IMR-90 (cell line): ENCODE measurements at places on chromosomes 2 and 18. TPM values are rescaled to one million over a fixed set of nuclear protein-coding genes. Genes with fewer than 3 reads are reported as not detected.

GRCh38 chr2:39512434-39512935 is 75.4 kb upstream of the MAP4K3 start:
- DNase-seq = no peak

GRCh38 chr2:96957244-96957643 is 29.1 kb downstream of the FAM178B start:
- DNase-seq = no peak

Gene SATB2
- total RNA-seq = 8.4 and 9.2 TPM in 2 replicates

DNA sequence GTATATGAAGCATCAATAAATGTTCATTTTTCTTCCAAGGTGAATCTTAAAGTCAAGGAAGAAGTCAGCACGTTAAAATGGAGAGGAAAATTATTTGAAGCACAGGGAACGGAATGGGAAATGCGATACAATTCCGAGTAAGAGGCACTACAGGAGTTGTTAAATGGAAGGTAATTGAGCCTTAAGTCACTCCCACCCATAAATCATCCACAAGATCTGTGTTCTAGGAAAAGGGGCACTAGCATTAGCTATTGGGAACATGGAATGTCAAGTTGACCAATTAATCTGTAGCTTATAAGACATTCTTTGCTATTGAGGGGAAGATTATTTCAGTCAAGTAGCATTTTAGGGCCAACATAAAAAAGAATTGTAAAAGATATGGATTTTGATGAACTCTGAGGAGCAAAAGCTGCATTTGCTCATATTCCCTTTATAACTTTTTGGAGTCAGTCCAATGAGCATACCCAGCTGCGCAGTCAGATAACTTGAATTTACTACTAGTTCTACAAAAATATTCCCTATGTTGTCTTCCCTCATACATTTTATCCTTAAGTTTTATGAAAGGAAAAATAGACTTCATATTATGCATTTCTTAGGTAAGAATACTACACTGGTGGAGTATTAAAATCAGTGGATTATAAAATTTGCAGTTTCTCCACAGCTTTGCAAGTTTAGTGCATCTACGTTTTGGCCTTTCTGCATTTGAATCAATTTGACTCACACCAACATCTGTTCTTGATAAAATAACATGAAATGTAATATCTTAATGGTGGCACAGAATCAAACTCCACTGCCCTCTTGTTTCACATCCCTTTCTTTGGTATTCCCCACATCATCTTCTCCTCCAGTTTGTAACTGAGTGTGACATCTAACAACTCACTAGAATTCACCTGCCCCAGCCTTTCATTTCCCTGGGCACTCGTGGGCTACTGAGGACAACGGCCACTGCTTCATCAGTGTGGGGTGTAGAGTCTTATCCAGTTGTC is 95.6 kb downstream of the SP3 start:
- DNase-seq = no peak

Gene UCN
- not detected in 2 replicates for total RNA-seq

DNA sequence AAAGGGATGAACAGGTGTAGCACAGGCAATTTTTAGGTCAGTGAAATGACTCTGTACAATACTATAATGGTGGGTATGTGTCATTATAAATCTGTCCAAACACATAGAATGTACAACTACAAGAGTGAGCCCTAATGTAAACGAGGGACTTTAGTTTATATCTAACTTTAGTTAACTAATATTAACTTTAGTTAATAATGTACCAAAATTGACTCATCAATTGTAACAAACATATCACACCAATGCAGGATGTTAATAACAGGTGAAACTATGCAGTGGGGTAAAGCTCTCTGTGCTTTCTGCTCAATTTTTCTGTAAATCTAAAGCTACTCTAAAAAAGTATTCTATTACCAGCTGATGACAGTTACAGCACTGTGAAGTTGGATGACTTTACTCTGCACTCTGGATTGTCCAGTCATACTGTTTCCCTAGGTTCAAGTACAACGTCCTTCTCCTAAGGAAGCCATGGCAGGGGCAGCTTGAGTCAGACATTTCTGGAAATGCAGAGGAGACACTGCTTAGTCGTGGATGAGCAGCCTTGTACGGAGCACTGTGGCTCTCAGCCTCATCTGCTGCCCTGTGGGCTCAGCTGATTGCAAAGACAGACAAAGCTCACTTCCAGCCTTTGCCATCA is 26.1 kb downstream of the TGFA start:
- DNase-seq = no peak

DNA sequence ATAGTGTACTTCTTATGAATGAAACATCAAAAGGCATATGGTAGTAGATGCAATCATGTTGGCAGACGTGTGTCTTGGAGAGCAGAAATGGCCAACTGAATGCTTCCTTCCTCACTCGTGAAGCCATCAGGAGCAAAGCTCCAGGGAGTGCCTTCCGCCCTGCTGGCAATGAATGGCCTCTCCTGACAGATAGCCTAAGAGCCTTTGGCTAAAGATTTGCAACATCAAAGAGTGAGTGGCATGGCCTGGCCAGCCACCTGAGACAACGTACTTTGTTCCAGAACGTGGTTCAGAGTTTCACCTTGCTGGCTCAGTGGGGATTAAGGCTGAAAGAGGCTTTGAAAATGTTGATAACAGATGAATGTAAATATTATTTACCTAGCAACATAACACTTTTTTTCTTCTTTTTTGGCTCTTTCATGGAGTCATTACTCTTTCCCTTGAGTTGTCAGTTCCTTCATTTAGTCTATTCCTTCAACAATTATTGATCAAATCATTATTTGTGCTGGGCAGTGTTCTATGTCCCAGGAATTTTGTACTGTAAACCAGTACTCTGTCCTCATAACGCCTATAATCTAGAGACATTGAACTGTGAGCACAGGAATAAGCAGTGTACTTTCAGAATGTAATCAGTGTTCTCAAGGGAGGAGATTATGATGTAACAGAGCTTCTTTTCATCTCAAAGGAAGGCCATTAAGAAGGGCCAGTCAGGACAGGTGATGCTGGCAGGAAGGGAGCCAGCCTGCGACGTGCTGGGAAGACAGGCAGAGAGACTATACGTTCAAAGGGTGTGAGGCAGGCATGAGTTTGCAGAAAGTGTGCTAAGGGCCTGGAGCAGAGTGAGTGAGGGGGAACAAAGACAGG is 59.4 kb upstream of the SH3RF3 start:
- DNase-seq = no peak

DNA sequence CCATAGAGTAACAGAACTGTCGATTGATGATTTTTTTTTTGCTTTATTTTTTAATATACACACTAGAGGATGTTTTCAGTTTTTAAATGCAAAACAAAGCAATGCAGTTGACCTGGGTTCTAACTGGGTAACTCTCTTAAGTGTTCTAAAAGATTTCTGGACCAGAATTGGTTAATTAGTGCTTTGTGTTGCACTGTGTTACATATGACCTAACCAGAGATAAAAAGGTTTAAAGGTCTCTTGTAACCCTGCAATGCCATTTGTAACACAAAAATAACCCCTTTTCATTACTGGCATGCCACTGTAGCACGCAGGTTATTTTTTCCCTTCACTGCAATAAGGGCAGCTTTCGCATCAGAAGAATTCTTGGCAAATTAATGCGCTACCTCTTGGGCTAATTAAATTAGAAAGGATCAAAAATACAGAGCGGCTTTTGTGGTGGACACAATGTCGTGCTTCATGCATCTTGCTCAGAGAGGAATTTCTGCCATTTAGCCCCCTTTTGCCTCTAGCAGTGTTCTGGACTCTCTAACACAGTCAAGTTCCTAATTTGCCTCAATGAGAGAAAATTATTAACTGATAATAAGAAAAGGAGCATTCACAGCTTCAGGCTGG is 250.8 kb upstream of the ZEB2 start:
- no peak for DNase-seq

- DNase-seq = no peak
These were observed at the start of gene CDH19 for GRCh38 chr18:66603941-66604627. Gene CDH19, minus strand, starts transcription at chr18:66604090. Its CDS starts 31,886 bp downstream, at chr18:66572204.

Gene TMEM198
- under 0.01 and 0.18 TPM in 2 replicates for total RNA-seq

Gene ATP6V1C2
- total RNA-seq = not detected in 2 replicates

GRCh38 chr2:168528469-168528868 is 72.4 kb downstream of the CERS6 start:
- DNase-seq = peak; percentile 30

Gene HOXD4
- not detected in 2 replicates for total RNA-seq

- no peak for DNase-seq
These were observed 371.0 kb downstream of the MEIS1 start for GRCh38 chr2:66805968-66806367.

- DNase-seq = no peak
These were observed 135.9 kb upstream of the SIX3 start for GRCh38 chr2:44805401-44806235.

- peak; percentile 54 for DNase-seq
These were observed 11.7 kb upstream of the ACYP2 start for GRCh38 chr2:54103454-54104314.

GRCh38 chr2:206086716-206087350 is 859 bp upstream of the INO80D start:
- no peak for DNase-seq

- no peak for DNase-seq
These were observed 13.7 kb upstream of the TET3 start for GRCh38 chr2:73970850-73971471.

DNA sequence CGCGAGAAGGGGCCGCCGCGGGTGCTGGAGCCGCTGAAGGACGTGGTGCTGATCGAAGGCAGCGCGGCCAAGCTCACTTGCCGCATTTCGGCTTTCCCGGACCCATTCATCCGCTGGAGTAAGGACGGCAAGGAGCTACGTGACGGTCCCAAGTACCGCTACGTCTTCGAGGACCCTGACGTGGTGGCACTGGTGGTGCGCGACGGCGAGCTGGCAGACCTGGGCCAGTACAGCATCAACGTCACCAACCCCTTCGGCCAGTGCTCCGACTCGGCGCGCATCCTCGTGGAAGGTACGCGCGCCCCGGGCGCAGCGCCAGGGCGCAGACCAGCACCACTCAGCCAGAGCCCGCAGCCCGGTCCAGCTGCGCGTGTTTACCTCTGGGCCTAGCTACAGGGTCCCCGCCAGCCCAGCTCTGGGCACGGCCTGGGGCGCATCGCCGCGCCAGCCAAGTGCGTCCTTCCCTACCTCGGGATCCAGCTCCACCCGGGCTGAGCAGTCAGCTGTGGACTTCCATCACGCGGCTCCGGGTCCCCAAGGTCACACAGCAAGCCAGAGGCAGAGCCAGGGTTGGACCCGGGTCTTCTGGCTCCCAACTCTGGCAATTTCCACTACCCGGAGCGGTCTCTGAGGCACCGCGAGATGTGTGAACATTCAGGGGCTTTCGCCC is 1.7 kb upstream of the GMPPA start:
- DNase-seq = no peak

DNA sequence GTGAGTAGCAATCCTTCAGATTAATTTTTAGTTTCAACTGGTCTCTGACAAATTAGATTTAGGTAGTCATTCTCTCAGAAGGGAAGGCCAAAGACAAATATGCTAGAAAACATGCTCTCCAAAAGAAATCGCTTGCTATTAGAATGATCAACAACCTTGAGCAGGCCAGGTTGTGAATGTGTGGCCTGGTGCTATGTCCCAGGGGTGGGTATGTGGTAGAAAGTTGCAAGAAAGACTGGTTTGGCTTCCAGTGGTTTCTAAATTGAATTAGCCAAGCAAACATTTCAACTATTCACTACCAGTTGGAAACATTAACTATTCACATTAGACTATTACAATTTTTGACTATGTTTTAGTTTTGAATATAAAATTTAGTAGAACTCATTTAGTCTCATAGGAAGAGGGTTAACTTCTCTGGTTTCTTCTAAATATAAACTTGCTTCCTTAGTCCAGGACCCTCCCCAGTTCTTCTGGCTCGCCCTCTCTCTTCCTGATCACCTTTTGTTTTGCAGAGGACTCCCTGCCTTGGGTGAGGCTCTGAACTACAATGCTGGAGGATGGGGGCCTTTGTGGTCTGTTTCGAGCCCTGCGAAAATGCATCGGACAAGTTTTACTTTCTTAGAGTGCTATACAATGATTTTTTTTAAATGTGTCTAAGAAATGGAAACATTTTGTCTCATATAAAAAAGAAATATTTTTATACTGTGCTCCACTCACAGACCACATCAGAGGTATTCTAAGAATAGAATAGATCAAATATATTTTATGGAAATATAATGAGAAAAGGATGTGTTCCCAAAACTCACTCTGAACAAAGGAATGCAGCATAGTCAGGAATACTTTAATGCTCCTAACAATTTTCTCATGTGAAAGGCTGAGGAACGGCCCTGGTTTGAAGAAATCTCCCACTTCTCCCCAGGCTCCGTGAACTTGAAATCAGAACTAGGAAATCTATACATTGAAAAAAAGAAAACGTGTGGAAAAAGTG is 375.0 kb upstream of the ZEB2 start:
- DNase-seq = no peak

GRCh38 chr2:23498943-23499342 is 114.0 kb downstream of the KLHL29 start:
- DNase-seq = peak; percentile 44

Gene MC5R
- not detected in 2 replicates for total RNA-seq

Gene TUBA4B
- not detected in 2 replicates for total RNA-seq

GRCh38 chr2:125822746-125823145 is 833.2 kb upstream of the GYPC start:
- no peak for DNase-seq

Gene ZC3H8
- total RNA-seq = 0.18 and 1.7 TPM in 2 replicates

Gene TEKT4
- not detected in 2 replicates for total RNA-seq

- DNase-seq = peak; percentile 93
These were observed 15.4 kb downstream of the TGOLN2 start for GRCh38 chr2:85312404-85312803.

- DNase-seq = peak; percentile 87
These were observed 99.9 kb downstream of the TRIB2 start for GRCh38 chr2:12816379-12817306.

Gene DUSP2
- 1.8 and 2.5 TPM in 2 replicates for total RNA-seq

DNA sequence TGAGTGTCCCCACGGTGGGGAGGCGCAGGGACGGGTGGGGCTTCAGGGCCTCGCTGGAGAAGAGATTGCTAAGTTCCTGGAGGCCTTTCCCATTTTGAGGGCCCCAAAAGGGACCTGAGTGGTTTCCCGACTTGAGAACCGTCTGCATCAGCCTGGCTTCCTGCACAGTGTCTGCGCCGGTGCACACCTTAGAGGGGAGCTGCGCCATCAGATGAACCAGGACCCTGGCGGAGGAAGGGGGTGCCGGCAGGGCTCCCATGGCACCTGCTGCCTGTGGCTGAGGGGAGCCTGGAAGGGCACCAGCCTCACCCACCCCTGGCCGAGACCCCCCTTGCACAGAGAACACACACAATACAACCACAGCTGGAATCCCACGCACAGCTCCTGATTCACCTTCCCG is 465.1 kb upstream of the MYT1L start:
- no peak for DNase-seq

Gene AQP12A
- total RNA-seq = not detected in 2 replicates

DNA sequence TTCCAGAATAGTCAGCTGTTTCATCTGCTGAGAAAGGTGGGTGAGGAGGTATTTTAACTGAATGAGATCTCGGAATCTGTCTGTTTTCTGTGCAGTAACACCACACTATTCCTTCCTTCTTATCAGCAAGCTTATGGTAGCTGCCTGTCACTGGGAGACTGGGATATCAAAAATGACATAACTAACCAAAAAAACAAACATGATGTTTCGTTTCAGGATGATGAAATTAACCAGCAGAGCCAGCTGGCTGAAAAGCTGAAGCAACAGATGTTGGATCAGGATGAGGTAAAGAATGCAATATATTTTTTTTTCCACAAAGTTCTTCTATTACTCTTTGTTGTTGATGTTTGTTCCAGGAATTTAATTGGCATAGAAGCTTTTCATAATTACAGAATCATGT is 59.8 kb upstream of the LYPD6B start:
- no peak for DNase-seq
